DMS53 (cell line): ENCODE measurements at places on chromosomes 16 and 17.

GRCh38 chr16:386641-387156, 4.9 kb upstream of the PGAP6 start:
- DNase-seq, result peak; percentile 31

GRCh38 chr16:67105881-67106280, 3.9 kb upstream of the PHAF1 start:
- DNase-seq, result no peak

DNA sequence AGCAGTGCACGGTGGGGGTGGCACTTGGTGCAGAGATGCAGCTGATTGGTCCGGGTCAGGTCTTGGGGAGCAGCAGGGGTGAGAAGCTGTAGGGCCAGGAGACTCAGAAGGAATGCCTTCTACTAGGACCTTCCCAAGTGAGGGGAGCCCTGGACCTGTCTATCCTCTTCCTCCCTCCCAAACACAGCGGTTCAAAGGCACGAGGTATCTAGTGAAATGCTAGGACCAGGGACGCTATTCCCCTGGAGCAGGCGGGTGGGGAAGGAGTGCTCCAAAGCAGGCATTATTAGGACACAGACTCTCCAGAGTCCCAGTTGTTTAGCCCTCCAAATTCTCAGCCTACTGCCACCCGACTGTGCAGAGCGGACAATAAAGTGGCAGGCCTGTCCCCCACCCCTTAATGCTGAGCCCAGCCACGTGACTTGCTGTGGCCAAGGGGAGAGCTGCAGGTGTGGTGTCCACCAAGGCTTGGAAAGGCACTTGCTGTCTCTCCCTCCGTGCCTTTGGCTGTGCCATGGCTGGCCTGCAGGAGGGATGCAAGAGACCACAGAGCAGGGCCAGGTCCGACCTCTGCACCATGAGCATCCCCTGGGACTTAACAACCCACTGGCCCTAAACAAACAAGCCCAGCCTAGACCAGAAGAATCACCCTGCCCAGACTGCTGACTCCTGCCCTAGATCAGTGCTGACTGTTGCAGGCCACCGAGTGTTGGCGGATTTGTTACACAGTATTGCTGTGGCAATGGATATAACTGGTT, 97.2 kb downstream of the TBC1D16 start:
- no peak for DNase-seq

DNA sequence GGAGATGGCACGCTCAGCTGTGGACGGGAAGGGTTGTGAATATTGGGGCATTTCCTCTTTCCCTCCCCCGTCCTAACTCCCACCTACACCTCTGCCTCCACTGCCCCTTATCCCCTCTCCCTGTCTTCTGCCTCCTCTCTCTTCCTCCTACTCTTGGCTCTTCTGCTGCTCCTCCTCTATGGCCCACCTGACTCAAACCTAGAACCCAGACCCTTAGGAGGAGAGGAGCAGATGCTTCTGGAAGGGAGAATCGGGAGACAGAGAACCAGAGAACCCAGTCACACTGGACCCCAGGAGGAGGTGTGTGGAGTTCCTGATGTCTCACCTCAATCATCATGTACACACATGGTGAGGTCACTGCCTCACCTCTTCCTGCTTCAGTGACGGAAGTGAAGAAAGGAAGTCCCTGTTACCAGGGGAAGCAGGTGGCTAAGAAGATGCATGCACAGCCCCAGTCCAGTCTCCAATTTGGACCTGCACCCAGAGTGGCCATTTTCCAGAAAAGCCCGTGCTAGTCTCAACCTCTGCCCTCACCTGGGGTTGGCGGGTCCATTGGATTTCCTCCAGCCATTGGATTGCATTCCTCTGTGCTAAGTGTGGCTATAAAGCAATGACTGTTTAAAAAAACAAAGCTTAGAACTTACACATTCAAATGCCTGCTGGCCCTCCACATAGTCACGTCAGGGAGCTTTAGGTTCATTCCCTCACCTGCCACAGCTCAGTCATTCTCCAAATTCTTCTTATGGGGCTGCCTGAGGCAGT, 4.0 kb downstream of the RNF222 start:
- DNase-seq, result peak; percentile 70

GRCh38 chr16:7541026-7541425, 208.4 kb downstream of the RBFOX1 start:
- DNase-seq, result no peak

DNA sequence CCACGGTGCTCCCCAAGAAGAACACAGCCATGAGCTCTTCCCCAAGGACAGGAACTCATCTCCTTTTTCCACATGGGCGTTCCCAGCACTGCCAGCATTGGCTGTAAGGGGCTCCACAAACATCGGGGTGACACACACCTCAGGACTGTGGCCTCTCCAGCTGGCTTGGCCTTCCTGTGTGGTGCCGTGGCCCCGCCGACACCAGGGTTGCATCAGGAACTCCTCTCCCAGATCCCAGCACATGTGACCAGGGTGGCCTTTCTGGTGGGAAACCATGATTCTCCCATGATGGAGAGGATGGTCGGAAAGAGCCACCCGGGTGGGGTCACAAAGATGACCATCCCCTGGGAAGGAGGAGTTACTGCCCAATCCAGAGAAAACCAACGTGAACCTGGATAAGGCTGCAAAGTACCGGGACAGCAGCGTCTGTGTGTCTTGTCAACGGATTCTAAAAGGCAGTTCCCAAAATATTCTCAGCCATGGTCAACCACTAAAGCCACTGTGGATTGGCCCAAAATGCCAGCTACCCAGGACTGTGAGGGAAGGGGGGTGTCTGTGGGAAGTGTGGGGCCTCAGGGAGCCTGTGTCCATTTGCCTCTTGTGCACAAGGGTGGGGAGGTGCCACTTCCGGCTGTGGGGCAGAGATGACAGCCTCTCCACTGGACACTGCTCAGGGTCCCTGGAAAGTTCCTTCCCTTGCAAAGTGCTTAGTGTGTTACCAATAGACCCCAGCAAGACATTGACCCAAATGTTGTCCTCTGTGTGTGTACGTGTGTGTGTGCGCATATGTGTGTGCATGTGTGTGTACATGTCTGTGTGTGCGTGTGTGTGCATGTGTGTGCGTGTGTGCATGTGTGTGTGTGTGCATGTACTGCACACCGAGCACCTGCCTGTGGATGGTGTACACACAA, 78.0 kb upstream of the CBX4 start:
- no peak for DNase-seq

DNA sequence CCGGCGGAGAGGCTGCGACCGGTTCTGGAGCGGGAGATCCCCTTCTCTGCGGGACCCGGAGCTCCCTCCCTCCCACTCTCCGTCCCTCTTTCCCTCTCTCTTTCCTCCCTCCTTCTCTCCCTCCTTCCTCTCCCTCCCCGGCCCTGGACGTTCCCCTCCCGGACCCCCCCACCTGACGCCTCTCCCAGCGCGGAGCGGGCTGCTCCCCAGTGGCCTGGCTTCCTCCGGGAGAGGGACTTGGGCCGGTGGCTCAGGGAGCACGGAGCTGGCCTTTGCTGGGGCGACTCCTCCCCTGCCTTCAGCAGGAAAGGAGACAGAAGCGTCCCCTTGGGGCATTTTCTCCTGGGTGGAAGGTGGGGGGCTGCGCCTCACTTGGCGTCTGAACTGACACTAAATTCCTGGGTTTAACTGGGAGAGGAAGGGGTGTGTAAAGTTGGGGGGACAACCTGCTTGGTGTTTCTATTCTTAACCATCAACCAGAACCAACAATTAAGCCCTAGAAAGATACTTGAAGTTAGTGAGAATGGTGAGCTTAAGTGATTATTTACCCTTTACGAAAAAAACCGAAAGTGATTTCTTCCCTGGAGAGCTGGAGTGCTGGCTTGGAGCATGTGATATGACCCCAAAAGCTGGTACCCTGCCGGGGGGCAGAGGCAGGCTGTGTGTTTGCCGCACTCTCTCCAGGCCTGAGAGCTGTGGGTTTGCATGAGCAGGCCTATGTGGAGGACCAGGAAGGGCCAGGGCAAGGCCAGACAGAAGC, 775 bp downstream of the SPIRE2 start:
- DNase-seq, result peak; percentile 68

- peak; percentile 62 for DNase-seq
Measured at GRCh38 chr17:40290629-40291280, 3.1 kb downstream of the CDC6 start.
